ENCODE measurements at places on chromosomes 7 and 10. TPM values are rescaled to one million over a fixed set of nuclear protein-coding genes. Genes with fewer than 3 reads are reported as not detected.
A peak's percentile ranks its signal among the peaks of the same experiment; 100 is the strongest.

DNA sequence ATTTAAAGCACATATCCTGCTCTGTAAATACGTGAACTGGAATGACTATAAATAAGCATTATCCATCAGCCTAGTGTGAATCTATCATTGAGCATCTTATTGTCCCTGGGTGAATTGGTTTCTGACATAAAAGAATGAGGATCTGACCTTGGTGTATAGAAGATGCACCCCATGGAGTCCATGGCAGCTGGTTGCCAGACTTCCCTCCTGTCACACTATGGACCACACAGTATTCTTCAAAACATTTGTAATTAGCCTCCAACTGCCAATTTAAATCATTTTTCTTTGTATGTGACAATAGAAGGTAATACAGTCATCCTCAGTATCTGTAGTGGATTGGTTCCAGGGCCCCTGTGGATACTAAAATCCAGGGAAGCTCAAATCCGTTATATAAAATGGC lies 238.1 kb upstream of the ZWINT start:
- no peak for DNase-seq

The NKX1-2 gene
- total RNA-seq, result not detected

DNA sequence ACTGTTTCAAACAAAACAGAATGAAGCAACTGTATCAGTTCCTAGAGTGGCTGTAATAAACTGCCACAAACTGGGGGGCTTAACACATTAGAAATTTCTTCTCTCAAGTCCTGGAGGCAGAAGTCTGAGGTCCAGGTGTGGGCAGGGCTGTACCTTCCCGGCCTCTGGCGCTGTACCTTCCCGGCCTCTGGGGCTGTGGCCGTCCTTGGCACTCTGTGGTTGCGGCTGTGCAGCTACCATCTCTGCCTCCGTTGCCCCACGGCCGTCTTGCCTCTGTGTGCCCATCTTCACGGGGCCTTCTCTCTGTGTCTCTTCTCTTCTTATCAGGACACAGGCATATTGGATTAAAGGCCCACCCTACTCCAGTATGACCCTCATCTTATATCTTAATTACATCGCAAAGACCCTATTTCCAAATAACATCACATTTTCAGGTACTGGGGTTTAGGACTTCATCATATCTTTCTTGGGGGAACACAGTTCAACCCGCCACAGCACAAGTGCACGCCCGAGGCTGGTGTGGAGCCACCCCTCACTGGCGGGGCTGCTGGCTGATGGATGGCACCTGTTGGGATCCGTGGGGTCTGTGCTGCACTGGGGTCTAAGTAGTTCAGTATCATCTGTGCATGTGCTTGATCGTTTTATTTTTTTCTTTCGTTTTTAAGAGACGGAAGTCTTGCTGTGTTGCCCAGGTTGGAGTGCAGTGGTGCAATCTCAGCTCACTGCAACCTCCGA lies 123.2 kb downstream of the ACTR3B start:
- DNase-seq, result no peak

The HIPK2 gene
- 50.9 TPM for total RNA-seq

The ING3 gene
- total RNA-seq, result 20.7 TPM

GRCh38 chr7:94514140-94514889 lies 4.7 kb downstream of the CASD1 start:
- no peak for DNase-seq

The CPXM2 gene
- total RNA-seq, result not detected

DNA sequence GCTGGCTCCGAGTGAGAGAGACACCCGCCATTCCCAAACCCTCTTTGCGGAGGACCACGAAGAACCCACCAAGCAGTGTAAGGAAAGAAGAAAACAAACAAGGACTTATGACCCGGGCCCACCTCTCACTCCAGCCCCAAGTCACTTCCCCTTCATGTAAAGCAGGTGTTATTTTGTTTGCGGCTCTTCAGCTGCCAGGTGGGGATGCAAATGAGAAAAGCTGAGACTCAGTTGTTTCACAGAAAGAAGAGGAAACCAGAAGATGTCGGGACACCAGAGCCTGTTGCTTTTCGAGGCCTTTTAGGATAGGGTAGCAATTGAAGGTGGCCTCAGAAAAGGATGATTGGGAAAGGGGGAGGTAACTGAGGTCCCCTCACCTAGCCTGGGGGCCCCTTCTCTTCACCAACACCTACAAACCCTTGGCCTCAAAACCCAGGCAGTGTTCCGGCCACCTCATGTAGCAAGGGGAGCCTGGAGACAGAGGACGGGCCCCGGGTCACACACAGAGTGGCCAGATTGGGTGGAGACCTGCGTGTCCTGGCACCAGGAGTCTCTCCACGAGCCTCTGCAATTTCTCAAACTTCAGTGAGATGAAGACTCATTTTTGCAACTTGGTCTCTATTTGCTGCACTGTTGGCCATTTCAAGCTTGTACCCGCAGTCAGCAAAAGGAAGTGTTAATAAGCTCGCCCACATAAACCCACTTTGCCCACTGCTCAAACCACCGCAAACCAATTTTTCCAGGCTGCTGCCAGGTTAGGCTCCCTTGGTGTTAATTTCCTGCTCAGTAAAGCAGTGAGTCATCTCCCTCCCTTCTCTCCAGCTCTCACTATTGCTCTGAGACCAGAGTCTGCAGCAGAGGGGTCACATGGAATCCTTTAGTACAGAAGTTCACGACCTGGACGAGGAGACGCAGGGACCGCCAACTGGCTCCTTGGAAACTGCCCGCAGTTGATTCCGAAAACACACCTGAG lies 45.5 kb downstream of the AOC1 start:
- DNase-seq, result no peak

DNA sequence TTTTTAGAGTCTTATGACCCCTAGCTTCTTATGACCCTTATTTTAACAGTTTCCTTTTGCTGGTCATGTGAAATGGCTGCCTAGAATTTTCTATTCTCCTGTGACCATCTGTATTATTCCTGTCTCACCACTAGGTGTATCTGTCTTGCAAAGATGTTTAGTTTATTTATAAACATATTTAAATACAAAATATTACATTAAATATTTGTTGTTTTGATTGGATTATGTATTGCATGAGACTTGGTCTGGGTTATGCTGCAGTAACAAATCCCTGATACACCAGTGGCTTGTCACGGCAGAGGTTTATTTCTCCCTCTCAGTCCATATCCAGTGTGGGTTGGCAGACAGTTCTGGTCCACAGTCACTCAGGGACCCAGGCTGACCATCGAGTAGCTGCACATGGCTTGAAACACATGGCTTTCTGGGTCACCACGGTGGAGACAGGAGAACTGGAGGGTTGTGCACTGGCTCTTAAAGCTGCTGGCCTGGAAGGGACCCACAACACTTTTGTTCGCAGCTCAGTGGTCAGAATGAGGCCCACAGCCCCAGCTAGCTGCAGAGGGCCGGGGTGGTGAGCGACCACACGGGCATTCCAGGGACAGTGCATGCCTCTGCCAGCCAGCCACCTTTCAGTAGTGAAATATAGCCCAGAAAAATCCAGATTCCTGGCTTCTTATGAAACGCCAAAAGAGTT lies 7.4 kb downstream of the RASSF4 start:
- DNase-seq, result no peak

DNA sequence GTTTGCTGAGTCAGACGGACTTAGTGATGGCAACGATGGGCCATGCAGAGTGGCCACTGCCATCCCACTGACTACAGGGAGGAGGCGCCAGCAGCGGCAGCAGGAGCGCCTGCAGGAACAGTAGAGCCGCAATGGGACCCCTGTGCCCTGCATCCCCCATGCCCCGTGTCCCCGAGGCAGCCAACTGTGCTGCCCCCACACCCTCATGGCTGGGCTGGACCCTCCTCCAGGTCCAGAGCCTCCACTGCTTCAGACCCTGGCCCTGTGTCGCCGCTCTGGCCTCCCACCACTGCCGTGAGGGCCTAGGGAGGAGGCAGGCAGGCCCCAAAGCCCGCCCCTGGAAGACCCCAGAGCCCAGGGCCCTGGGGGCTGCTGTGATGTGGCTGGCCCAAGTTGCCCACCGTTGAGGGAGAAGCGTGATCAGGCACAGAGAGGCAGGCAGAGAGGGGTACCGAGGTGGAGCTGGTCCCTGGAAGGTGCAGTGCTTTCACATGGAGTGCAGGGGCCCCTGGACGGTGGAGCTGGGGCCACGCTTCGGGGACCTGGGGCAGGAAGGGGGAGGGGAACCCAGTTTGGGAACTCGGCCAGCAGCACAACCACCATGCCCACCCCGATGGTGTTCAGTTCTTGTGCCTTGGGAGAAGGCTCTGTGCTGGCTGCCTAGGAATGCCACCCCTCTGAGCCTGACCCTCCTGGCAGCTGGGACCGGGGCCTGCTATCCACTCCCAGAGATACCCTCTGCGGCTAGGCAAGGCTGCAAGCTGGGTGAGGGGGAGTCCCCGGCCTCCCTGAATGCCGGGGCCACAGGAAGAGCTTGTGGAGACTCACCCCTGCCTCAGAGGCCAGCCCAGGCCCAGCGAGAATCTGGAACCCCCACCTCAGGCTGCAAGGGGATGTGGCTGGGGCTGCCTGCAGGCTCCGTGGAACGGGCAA lies 32.6 kb downstream of the DKK1 start:
- DNase-seq, result no peak

- DNase-seq, result no peak
Measured at GRCh38 chr7:18940593-18941134, 176.8 kb downstream of the TWIST1 start.

GRCh38 chr7:93935102-93935501 lies 13.6 kb downstream of the GNG11 start:
- DNase-seq, result no peak

The NOS3 gene
- total RNA-seq, result not detected

DNA sequence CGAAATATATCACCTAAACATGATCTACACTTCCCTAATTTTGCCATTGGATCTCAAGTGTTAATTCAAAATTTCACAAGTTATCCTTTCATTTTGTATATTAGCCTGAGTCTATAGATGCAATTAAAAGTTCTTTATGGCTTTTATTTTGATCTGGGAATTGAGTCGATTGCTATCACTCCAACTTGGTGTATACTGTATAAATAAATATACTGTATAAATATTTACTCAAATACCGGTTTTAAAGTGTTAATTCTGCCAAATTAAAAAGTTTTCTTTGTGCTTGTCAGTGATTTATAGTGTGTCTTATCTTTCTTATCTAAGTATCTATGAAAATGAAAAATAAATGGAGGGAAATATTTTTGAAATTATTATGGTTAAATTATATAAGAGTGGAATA lies 683.7 kb upstream of the LRRN3 start:
- no peak for DNase-seq

The TRIM56 gene
- total RNA-seq, result 14.5 TPM

GRCh38 chr7:148701414-148701813 lies 2.7 kb downstream of the CUL1 start:
- peak; percentile 31 for DNase-seq

GRCh38 chr10:34730726-34731125 lies 84.4 kb downstream of the PARD3 start:
- DNase-seq, result no peak

DNA sequence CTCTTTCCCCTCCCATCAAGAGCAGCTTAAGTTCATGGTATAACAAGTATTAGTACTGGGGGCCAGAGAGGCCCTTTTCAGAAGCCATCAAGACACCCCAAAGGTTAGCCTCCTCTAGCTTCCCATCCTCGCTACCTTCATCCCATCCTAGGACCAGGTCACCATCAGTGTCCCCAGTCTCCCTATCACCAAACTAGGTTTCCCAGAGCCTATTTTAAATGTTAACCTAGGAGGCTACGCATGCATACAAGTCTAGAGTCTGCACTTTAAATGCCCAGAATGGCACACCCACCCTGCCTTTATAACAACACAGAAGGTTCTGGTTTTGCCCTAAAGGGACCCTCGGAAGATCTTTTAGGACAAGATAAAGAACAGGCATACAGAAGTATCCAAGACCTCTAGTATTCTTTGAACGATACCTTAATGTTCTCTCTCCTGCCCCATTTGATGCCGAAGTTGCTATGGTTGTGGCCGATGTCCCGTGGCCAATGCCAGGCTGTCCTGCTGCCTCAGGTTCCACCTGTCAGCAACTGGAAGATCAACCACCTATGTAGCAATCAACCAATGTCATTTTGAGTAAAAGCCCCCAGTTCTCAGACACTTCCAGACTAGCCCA lies 2.2 kb downstream of the GPRIN2 start:
- DNase-seq, result no peak

- peak; percentile 54 for DNase-seq
Measured at GRCh38 chr10:22986771-22987542, 59.1 kb downstream of the ARMC3 start.

DNA sequence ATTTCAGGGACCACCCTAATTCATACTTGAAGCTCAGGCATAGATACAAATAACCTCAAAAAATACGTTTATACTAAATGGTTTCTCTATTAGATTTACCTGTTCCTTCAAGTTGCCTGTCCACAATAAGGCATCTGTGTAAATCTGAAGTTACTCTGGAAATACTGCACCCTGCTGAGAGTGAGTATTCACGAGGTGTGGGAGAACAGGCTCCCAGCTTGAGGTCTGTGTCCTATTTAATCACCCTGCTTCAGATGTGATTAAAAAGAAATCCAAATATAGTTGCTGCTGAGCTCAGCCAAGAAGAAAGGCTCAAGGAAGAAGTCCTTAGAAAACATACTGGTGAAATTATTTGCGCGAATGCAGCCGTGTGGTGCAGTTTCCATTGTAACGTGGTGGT lies 136.8 kb downstream of the KLF6 start:
- DNase-seq, result no peak

DNA sequence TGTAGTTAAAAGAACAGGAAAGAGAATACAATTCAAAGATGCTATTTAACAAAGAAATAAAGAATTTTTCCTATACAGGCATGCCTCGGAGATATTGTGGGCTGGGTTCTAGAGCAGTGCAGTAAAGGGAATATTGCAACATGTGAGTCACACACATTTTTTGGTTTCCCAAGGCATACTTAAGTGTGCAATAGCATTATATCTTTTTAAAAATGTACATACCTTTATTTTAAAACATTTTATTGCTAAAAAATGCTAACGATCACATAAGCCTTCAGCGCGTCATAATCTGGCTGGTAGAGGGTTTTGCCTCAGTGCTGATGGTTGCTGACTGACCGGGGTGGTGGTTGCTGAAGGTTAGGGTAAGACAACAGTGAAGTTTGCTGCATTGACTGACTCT lies 54.4 kb downstream of the ESYT2 start:
- DNase-seq, result no peak

The EGFR gene
- total RNA-seq, result 94.1 TPM

The NPM3 gene
- 123 TPM for total RNA-seq

DNA sequence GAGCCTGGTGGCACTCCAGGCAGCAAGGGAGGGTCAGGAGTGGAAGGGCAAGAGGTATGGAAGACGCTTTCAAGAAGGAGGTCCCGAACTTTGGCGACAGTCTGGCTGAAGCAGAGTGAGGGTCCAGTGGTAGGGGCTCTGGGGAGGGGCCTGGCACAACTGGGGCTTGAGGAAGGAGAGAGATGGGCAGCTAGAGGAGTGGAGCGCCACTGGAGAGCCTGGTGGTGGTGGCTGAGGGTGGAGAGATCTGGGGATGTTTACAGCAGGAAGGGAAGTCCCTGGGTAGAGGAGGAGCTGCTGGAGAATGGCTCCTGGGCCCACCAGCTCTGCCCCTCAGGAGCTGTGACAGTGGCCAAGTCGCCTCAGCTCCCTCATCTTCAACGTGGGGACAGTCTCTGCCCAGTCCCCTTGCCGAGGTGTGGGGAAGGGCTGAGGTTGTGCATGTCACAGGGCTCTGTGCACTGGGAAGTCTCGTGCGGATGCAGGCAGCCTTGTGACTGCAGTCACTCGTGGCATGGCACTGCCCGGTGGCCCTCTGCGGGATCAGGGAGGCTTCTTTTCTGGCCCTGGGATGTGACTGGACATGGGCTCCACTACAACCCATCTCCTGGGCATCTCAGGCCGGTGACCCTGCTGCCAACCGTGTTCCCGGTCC lies 18.5 kb downstream of the UBTD1 start:
- no peak for DNase-seq

All from LHCN-M2 (cell line).